Activated CD8-positive, alpha-beta memory T cell treated with anti-CD3 and anti-CD28 coated beads for 24 hours (primary cell): ENCODE measurements at places on chromosomes 6 and 20.
A peak's percentile ranks its signal among the peaks of the same experiment; 100 is the strongest.

- no peak for DNase-seq
These were observed 9.1 kb downstream of the SDC4 start for GRCh38 chr20:45339084-45339483.

DNA sequence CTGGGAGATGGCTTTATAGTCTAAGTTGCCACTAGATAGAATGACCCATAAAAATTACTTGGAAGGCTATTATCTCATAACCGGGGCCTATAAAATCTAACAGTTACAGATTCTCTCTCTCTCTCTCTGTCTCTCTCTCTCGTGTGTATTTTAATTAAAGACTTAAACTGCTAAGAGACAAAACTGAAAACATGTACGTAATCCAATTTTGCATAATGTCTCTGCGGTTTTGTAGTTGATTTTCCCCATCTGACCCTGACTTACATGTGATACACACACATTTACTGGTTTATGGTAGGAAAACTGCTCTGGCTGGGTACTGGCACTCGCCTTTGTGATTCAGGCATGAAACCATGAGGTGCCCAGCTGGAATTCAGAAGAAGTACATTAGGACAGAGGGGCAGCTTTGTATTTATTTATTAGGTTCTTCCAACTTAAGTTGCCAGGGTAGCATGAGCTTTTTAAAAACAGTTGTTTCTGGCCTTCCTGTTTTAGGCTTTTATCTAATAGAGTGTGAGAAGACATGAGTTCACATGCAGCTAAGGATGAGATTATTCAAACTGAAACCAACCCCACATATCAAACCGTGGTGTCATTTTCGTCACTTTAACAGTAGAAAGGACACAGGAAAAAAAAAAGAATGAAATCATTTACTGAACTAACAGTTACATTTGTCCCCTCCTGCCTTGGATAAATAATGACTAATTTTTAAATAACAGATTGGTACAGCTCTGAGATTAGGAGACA, 182.5 kb downstream of the GMPR start:
- peak; percentile 74 for DNase-seq

GRCh38 chr6:136365776-136366354, 76.2 kb upstream of the BCLAF1 start:
- DNase-seq: no peak

- no peak for DNase-seq
These were observed 35.1 kb downstream of the PKIB start for GRCh38 chr6:122645256-122645655.

- DNase-seq: no peak
These were observed 721.1 kb downstream of the TENT5A start for GRCh38 chr6:81031416-81031815.

GRCh38 chr6:11322252-11322885, 89.9 kb upstream of the NEDD9 start:
- no peak for DNase-seq

GRCh38 chr6:110746680-110747079, 68.6 kb downstream of the CDK19 start:
- no peak for DNase-seq

GRCh38 chr20:22569353-22569752, 15.0 kb downstream of the FOXA2 start:
- no peak for DNase-seq

- no peak for DNase-seq
These were observed 3.5 kb downstream of the OCSTAMP start for GRCh38 chr20:46546936-46547335.

GRCh38 chr6:150902142-150902776, 36.8 kb downstream of the MTHFD1L start:
- DNase-seq: no peak

DNA sequence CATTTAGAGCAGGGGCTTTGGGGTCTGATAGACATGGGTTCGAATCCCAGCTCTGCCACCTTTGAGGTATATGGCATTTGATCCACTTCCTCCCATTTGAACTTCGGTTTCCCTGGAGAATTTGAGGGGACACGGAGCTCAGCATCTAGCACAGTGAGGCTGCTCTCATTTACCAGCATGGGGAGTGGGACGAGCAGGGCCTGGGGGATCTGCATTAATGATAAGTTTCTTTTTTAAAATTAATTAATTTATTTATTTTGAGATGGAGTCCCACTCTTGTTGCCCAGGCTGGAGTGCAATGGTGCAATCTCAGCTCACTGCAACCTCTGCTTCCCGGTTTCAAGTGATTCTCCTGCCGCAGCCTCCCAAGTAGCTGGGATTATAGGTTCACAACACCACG, 52.6 kb downstream of the VSTM2L start:
- DNase-seq: peak; percentile 19

GRCh38 chr6:87049779-87050178, 45.1 kb downstream of the CGA start:
- no peak for DNase-seq

DNA sequence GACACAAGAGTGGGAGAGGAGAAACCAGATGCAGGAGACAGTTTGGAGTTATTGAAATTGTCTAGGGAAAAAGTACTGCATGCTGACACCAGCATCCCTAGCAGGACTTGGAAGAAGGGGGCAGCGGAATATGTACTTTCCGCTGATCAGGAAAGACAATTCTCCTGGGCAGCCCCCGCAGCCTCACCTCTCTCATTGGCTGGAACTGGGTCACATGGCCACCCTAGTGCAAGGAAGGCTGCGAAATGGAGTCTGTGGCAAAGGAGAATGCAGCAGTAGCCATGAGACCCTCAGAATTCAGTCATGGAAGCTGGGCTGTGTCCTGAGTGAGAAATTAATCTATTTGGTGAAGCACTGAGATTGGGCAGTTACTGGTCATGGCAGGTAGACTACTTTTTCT, 131.3 kb downstream of the CLIC5 start:
- no peak for DNase-seq

DNA sequence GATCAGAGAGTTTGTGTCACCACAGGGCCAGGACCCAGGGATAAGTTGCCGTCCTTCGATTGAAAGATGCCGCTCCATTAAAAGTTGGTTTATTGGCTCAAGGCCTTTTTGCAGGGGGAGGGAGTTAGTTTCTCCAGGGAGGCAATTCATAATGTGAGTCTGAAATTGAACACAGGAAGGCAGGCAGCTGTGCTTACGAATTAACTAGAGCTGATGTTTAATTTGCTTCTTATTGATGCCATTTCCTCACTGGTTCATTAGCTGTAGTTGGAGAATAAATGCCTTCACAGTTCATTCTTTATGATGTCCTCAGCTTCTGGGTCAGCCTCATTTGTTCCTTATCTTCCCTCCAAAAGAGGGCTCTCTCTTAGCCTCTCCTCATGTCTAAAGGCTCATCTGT, 113.2 kb upstream of the PTPRT start:
- no peak for DNase-seq

DNA sequence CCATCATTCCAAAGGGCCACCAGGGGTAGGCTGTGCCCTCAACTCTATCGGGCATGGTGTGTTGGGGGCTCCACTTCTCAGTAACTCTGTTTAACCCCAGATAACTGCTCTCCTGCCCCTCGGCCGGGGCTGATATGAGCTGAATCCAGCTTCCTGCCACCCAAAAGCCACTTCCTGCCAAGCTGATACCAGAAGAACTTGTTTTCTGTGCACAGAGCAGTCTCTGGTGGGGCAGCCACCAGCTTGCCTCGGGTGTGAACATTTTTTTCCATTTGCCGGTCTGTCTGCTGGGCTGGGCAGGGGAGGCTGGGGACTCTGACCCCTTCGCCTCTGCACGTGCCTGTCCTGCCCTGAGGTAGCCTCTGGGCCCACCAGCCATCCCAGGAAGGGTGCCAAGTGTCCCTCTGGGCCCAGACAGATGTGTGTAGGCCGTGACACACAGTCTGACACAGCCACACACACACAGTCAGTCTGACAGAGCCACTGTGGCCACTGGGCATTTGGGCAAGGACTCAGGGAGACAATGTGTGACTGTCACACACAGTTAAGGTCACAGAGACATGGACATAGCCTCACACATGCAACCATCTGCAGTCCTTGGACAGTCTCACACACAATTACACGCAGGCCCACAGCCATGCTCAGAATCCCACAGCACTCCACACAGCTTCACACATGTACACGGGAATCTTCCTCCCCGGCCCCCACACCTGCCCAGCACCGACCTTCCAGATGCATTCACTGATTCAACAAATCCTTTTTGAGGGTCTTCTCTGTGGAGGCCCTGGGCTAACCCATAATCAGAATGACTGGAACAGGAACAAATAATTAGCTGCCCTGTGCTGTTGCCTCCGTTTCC, 45.1 kb downstream of the NOL4L start:
- peak; percentile 87 for DNase-seq

GRCh38 chr6:128483472-128484135, 36.8 kb downstream of the PTPRK start:
- DNase-seq: no peak

- DNase-seq: peak; percentile 5
These were observed 7.9 kb upstream of the SLC2A10 start for GRCh38 chr20:46701556-46701955.

DNA sequence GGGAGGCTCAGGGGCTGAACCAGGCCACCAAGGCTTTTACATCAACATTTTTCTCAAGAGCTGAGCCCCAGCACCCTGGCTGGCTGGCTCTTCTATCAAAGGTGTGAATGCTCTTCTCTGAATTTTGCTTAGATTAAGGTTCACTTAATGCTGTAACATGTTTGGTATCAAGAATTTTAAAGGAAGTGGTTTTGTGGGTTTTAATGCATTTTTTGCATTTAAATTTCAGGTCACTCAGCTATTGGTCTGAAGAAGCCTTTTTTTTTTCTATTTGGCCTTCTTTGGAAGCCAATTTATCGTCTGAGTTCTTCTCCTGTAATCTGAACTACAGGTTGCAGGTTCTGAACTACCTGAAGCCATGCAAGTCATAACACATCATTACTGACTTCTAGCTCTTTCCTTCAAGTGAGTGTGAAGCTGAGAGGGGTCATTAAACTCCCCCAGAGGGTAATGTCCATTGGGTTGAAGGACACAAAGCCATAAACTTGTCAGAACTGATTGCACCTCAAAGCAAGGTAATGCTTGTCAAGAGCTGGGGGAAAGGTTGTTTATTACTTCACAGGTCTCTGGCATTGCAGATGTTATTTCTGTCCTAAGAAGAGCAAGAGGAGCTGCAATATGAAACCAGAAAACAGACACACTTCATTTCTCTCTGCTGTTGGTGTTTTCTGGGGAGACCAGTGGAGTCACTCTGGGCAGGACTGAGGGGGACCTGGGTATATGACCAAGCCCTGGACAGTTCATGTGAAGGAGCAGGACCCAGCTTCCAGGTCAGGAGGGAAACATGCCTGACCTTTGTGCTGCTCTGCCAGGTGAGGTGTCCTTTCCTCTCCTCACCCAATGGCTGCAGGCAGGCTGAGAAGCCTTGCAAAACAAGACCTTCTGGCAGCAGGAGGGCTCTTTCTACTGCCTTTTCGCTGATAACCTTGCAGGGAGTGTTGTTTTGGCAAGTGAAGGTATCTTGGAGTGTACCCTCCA, 26.1 kb upstream of the NEDD9 start:
- no peak for DNase-seq

GRCh38 chr20:40218316-40218969, 470.6 kb downstream of the MAFB start:
- no peak for DNase-seq

DNA sequence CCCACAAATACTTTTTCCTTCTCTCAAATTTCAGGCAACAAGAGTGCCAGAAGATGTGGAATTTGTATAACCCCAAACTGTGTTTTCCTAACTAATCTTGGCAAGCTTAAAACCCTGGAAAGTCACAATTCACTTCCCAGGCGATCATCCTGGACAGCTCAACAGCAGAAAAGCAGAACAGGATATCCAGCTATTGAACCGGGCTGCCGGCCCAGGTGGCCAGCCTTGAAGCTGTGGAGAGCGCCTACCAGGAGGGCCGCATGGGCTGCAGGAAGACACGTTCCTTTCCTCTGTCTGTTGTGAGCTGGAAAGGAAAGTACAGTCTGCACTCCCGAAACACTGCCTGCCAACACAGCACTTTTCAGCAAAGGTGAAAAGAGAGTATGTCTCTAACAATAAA, 719.7 kb upstream of the MARCKS start:
- no peak for DNase-seq

- no peak for DNase-seq
These were observed 150.6 kb upstream of the SPACA1 start for GRCh38 chr6:87897013-87897412.

GRCh38 chr6:68158256-68158655, 476.8 kb upstream of the ADGRB3 start:
- DNase-seq: no peak

GRCh38 chr6:3314621-3315467, 56.1 kb downstream of the PSMG4 start:
- DNase-seq: no peak

- DNase-seq: no peak
These were observed 54.3 kb upstream of the IYD start for GRCh38 chr6:150314230-150315188.

GRCh38 chr6:7242835-7243178, 70.2 kb downstream of the SSR1 start:
- no peak for DNase-seq

DNA sequence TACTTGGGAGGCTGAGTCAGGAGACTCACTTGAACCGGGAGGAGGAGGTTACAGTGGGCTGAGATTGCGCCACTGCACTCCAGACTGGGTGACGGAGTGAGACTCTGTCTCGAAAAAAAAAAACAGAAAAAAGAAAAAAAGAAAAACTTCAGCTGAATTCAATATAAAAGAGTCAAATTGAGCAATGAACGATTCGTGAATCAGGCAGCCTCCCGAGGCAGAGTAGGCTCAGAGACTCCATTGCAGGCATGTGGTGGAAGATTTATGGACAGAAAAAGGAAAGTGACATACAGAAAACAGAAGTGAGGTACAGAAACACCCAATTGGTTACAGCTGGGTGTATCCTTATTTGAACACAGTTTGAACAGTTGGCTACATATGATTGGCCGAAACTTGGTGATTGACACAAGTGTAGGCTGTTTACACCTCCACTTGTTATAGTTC, 56.3 kb downstream of the HLA-DPB1 start:
- no peak for DNase-seq

GRCh38 chr6:71203206-71203605, 85.4 kb upstream of the OGFRL1 start:
- no peak for DNase-seq

- no peak for DNase-seq
These were observed 100.7 kb upstream of the RIPOR2 start for GRCh38 chr6:25036461-25036860.

GRCh38 chr6:10518557-10519407, 2.4 kb upstream of the GCNT2 start:
- DNase-seq: no peak

GRCh38 chr20:63863798-63864544, 1.1 kb upstream of the TPD52L2 start:
- peak; percentile 87 for DNase-seq

GRCh38 chr6:83083476-83083875, 16.0 kb downstream of the DOP1A start:
- no peak for DNase-seq

- DNase-seq: no peak
These were observed 91.4 kb upstream of the RNF217 start for GRCh38 chr6:124870611-124871459.

DNA sequence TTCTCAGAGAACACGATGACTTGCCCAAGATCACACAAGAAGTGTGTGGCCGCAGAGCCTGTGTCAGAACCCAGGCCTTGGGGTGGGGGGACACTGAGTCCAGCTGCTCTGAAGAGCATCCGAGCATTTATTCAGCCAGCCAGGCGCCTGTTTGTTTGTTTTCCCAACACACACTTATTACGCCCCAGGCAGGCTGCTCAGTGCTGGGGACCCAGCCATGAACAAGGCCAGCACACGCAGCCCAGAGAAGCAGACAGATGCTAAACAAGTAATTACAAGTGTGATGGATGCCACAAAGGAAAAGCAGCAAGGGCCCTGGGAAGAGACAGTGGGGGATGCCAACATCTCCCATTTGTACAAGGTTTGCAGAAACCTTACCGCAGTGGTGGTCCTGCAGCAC, 19.4 kb upstream of the SIRPA start:
- DNase-seq: no peak
